Large intestine (tissue), 12 donors: ENCODE measurements at places on chromosomes 12 and 14.

DNA sequence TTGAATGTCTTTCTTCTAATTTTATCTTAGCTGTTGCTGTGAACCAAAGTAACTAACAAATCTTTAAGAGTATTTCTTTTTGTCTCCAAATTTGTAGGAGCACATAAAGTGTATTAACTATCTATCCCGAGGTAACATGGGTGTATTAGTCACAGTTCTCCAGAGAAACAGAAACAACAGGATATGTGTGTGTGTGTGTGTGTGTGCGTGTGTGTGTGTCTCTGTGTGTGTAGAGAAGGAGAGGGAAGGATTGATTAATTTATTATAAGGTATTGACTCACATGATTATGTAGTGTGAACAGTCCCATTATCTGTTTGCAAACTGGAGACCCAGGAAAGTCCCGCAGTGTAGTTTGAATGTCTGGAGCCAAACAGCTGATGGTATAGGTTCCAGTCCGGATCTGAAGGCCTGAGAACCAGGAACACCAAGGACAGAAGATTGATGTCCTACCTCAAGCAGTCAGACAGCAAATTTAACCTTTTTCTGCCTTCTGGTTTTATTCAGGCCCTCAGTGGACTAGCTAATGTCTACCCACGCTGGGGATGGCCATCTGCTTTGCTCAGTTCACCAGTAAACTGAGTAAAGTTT is 14.4 kb downstream of the G2E3 start:
- DNase-seq: no peak

GRCh38 chr12:76611533-76611932 is 52.0 kb upstream of the OSBPL8 start:
- no peak for DNase-seq

DNA sequence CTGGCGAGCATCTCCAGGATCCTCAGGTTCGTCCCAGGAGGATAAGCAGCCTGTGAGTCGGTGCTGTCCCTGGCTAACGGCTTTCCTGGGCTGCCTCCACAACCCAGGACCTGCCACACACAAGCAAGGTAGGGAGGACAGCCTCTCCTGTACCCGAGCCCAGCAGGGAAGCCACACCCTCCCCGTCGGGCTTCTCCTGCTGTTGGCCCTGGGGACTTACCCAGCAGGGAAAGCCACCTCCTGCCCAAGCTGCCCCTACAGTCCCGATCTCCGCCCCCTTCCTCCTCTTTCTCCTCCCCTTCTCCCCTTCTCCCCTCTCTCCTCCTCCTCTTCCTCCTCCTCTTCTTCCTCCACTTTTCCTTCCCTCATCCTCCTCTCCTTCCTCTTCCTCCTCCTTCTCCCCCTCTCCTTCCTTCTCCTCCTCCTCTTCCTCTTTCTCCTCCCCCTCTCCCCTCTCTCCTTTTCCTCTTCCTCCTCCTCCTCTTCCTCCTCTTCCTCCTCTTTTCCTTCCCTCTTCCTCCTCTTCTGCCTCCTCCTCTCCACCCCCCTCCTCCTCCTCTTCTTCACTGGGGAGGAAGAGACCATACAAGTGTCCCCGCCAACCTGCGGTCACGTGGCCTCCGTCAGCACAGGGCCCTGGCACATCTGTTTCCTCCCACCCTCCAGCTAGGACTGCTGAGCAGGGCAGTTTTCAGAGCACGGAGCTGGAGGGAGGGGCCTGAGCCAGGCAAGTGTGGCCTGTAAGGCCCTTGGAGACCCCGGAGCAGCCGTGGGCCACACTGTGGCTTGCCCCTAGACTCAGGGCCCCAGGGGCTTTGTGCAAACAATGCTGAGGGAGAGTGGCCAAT is 17.3 kb upstream of the RFLNA start:
- DNase-seq: peak; percentile 64

- DNase-seq: no peak
These were observed 62.7 kb upstream of the OR10AD1 start for GRCh38 chr12:48265777-48266176.

DNA sequence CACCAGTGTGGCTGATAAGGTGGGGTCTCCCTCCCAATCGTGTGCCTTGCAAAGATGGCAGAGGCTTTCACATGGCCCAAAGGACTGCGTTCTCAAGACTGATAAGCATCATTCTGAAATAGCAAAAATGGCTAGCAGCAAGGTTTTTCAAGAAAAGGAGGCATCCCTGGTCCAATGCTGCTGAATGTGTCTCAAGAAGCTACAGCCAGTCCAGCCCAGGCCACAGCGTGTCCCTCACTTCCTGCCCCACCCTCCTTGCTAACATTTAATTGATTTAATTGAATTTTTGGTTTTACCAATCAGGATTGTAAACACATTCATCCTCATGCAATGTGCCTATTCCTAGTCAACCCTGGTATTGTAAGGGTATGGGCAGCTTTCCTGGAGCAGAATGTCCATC is 55.9 kb downstream of the C14orf132 start:
- no peak for DNase-seq

DNA sequence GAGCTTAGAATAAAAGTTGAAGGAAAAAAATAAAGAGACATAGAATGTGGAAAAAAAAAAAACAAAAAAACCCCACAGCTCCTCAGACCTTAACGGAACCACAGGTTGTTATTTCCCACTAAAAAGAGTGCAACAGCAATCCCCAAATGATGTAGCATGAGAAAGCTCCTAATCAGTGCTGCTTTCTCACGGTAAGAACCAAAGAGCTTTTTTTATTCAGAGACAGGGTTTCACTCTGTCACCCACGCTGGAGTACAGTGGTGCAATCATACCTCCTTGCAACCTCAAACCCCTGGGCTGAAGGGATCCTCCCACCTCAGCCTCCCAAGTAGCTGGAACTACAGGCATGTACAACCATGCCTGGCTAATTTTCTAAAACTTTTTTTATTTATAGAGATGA is 13.3 kb downstream of the NDUFA12 start:
- DNase-seq: no peak

DNA sequence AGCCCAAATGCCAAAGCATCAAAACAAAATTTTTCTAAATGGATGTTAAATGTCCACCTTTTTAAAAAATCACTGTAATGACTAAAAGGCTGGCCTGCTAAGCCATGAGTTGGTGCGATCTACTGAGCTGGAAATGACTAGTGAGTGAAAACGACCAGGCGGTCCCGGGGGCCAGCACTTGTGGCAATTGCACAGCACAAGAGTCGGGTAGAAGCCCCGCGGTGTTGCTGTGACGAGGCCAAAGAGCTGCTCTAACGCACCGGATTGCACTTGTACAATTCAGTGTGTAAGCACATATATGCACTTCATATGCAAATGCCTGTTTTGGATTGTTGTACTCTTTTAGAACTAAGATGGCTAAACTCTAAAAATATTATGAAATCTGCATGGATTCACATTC is 64.1 kb upstream of the DYNC1H1 start:
- no peak for DNase-seq

DNA sequence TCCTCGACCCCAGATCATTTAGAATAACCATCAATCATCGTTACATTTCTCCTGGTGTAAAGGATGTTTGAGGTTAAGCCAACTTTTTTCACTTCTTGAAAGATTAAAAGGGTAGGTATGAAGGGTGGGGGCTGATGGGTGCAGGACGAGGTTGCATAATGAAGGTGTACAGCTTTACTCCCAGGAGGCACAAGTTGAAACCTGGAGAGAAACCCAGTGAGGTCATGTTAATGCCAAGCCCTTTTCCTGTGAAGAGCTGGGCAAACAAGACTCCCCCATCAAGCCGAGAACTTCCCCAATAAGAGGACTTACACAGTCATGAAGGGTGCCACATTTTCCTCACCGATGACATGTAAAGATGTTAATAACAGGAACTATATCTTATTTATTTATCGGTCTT is 84.3 kb downstream of the FZD10 start:
- DNase-seq: no peak

DNA sequence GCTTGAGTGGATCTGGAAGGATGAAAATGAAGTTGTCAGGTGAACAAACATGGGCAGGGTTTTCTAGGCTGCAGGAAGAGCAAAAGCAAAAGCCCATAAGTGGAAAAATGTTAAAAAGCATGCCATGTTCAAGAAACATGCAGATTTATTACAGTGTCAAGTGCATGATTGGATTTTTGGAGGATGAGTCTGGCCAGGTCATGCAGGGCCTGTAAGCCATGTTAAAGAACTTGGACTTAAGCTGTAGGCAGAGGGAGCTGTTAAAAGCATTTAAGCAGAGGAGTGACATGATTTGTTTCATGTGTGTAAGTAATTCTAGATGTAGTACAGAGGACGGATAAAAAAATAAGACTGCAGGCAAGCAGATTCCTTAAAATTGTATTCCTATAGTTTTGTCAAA is 16.3 kb upstream of the SINHCAF start:
- DNase-seq: no peak

DNA sequence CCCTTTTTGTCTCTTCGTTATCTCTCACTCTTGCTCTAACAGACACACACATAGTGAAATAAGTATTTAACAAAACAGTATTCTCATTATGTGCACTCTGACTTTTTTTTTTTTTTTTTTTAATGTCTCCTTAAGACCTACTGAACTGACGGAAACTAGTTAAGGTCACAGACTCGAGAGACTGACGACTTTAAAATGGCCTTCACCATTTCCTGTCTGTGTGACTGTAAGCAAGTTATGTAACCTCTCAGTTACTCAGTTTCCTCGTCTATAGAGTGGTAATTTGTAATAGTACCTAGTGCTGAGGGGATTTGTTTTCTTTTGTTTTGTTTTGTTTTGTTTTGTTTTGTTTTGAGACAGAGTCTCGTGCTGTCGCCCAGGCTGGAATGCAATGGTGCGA is 284.8 kb downstream of the FBXL14 start:
- DNase-seq: no peak

- no peak for DNase-seq
These were observed 6.3 kb upstream of the USP44 start for GRCh38 chr12:95557625-95558024.

- DNase-seq: no peak
These were observed 34.3 kb upstream of the TEX22 start for GRCh38 chr14:105363847-105364708.

DNA sequence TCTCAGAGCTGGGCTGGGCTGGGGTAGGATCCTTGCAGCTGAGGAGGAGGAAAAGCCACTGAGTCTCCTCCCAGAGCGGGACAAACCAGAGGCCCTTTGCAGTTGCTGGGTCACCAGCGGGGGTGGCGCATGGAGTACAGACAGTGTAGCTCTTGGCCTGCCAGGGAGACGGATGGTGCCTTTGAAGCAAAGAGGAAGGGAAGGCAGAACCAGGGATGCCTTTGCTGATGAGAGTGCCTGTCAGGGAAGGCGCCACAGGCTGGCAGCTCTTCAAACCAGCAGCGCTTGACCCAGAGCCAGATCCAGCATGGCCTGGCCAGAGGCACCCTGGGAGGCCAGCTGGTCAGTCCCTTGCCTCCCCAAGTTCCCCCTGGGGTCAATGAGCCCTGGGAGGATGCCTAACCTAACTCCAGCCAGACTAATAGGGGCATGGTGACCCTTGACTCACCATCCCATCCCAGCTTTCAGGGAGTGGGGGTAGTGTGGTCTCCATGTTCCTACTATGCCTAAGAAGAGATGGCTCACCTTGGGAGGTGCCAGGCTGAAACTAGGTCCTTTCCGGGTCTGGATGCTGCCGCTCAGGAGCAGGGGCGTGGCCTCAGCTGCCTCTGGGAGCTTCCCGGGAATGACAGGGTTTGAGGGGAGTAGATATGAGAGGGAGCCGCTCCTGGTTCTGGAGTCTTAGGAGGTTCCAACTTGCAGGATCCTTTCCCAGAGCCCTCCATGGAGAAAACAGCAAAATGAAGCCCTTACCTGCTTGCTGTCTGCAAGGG is 19.8 kb downstream of the VASH1 start:
- no peak for DNase-seq

- peak; percentile 35 for DNase-seq
These were observed 100.4 kb upstream of the PPFIA2 start for GRCh38 chr12:81859521-81859920.

GRCh38 chr12:16008421-16008824 is 97.3 kb downstream of the DERA start:
- peak; percentile 51 for DNase-seq

DNA sequence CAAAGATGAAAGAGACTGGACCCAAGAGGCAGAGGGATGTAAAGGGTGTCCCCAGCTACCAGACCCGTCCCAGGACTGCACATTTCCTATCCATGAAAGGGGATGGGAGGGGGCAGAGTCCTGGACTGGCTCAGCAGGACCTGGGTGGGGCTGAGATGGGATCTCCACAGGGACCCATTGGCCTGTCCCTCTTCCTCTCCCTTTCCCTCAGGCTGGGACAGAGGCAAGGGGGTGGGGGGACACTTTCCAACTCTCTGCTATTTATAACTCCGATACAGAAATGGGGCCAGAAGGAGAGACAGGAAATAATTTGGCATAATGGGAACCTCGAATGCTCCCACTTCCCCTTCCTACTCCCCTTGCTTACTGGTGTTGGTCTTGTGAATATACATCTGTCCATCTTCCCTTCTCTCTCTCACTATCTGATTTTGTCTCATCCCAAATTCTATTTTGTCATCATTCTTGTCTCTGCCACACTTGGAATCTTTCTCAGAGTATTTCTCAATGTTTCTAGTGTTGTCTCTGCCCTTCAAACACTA is 1.1 kb upstream of the ITGA7 start:
- no peak for DNase-seq

GRCh38 chr14:60512973-60513571 is 4.1 kb downstream of the SIX6 start:
- no peak for DNase-seq

- peak; percentile 91 for DNase-seq
These were observed 2.9 kb downstream of the TMEM63C start for GRCh38 chr14:77184396-77185092.

- DNase-seq: no peak
These were observed 512.2 kb downstream of the SLC16A7 start for GRCh38 chr12:60107992-60108391.

DNA sequence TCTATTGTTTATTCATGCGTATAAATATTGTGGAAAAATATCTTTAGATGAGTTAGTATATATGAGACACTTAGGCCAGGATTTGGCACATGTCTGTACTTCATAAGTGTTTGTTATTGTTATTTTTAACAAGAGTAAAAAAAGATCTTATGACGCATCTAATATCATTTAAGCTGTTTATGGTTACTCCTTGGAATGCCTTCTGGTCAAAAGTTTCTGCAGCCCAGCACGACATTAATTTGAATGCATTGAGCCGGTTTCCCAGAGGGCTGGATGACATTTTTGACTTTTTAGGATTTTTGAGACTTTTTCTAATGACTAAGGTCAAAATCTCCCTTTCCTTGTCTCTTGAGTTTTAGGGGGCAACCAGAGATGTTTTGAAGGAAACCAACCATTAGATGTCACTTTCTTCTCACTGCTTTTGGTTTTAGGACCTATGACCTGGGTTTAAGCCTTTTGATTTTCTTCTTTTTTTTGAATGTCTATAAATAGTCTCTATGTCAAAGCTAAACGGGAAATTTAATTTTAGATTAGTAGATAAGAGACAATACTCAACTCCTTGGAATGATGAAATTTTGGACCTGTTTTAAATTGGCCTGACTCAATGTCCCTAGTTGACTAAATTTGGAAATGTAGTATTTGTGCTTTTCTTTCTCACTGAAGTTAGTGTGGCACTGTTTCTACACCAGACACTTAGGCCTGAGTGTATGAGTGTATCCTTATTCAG is 215.5 kb downstream of the AEBP2 start:
- no peak for DNase-seq

DNA sequence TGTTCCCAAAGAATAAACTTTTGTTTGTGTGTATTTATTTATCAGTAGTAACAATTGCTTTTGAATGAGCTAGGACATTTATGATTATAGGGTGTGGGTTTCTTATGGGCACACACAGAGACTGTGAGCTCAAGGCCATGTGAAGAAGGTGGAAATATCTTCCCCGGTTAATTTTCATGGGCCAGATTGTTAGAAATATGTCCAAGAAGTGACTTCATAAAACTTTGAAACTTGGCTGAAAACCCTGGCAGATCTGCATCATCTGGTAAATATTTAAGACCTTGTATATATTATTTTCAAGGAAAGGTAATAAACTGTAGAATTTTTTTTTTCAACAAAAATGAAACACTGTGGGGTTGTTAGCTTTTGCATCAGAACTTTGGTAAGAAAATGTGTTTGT is 53.5 kb upstream of the RNU6-8 start:
- DNase-seq: no peak
